LoVo (cell line): ENCODE measurements at places on chromosomes 6 and 20.

DNA sequence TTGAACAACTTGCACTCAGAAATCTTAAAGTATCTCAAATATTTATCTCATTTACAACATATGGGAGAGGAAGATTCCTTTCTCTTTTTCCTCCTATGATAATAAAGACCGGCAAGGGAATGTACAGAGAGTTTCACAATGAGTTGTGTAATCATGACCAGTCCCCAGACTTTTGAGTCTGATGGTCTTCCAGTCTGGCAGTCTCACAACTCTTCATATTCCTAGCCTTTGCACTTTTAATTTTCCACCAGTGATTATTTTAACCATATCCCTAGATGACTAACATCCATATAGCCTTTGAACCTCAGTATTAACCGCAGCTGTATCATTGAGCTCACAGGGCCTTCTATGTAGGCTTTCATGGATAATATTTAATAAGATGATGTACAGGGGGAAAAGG, 278.5 kb downstream of the KHDC1L start:
- no peak for DNase-seq

GRCh38 chr6:47188588-47189021, 121.1 kb downstream of the TNFRSF21 start:
- peak; percentile 94 for DNase-seq

- DNase-seq = no peak
Observed at GRCh38 chr6:111782887-111783466, 90.3 kb downstream of the FYN start.

DNA sequence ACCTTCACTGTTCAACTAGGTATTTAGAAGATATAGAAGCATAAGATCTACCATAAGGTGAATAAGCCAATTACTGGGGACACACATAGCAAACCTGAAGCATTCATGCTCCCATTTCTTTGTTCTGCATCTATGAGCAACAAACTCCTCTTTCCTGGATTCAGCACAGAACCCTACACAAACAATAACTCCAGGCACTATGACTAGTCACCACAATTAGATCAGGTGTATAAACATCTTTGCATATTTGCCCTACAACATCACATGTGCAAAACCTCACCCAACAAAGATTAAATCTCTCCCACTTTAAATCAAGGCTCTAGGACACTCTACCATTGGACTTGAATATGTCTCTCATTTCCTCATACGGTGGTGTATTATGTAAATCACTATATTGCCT, 652.3 kb downstream of the EPHA7 start:
- DNase-seq = no peak

- DNase-seq = peak; percentile 52
Observed at GRCh38 chr20:3221398-3222226, 12.3 kb downstream of the ITPA start.

GRCh38 chr6:3756546-3756945, 5.0 kb upstream of the PXDC1 start:
- DNase-seq = no peak

- peak; percentile 89 for DNase-seq
Observed at GRCh38 chr6:106134906-106135634, 48.9 kb downstream of the PRDM1 start.

- DNase-seq = no peak
Observed at GRCh38 chr6:163126741-163127140, 287.8 kb upstream of the QKI start.

DNA sequence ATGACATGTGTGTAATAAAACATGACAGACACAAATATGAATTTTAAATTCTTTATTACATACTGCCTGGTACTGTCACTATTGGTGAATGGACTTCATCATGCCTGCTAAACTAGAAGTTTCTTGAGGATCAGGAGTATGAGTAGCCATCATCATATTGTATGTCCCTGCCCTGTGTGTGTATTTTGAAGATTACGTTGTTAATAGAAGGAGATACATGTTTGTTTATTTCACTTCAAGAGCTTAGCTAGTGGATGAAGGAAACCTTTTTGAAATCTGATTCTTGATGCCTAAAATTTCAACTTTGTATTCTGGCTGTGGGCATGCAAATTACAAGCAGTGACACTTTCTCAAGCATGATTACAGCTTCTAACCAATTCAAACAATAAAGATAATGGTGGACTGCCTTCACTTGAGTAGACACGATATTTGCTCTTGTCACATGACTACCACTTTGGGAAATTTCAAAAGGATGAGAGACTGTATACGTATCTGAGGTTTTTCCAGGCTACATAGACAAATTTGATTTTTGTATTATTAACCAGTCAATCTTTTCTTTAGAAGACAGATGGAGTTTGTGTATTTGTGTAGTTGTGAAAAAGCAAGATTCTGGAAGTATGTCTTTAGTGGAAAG, 3.5 kb downstream of the TBPL1 start:
- DNase-seq = no peak

- no peak for DNase-seq
Observed at GRCh38 chr20:6940048-6940447, 172.6 kb downstream of the BMP2 start.

DNA sequence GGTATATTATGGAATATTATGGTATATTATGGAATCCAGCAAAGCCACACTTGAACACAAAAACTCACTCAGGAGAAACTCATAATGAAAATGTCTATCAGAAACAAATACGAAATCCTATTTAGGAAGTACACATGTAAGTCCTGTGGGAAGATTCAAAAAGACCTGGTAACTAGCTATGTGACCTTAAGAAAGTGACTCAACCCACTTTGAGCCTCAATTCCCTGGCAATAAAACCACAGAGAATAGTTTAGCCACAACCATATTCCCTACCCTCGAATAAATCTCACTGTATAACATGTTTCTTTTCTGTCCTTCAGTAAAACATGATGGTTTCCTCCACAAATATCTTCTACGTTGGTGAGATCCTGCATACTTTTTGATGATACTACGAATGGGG, 56.4 kb downstream of the ZMYND8 start:
- no peak for DNase-seq

DNA sequence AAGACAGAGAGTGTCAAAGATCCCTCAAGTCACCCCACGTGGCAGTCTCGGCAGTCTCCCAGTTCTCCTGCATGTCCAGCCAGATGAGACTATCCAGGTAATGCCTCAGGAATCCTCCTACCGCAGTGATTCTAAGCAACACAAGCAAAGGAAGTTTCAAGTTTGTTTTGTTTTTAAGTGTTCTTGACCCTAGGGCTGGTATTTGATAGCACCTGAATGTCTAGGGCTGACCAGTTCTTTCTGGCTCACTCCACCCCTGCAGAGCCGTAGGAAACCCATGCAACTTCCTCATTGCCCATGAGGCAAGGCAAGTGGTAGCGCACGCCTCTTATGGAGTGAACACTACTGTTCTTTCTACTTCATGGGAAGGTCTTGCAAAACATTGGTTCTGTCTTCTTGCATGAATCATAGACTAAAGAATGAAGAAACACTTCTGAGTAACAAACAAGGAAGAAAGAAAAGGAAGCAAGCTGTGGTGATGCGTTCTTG, 24.8 kb upstream of the FOXQ1 start:
- peak; percentile 49 for DNase-seq

DNA sequence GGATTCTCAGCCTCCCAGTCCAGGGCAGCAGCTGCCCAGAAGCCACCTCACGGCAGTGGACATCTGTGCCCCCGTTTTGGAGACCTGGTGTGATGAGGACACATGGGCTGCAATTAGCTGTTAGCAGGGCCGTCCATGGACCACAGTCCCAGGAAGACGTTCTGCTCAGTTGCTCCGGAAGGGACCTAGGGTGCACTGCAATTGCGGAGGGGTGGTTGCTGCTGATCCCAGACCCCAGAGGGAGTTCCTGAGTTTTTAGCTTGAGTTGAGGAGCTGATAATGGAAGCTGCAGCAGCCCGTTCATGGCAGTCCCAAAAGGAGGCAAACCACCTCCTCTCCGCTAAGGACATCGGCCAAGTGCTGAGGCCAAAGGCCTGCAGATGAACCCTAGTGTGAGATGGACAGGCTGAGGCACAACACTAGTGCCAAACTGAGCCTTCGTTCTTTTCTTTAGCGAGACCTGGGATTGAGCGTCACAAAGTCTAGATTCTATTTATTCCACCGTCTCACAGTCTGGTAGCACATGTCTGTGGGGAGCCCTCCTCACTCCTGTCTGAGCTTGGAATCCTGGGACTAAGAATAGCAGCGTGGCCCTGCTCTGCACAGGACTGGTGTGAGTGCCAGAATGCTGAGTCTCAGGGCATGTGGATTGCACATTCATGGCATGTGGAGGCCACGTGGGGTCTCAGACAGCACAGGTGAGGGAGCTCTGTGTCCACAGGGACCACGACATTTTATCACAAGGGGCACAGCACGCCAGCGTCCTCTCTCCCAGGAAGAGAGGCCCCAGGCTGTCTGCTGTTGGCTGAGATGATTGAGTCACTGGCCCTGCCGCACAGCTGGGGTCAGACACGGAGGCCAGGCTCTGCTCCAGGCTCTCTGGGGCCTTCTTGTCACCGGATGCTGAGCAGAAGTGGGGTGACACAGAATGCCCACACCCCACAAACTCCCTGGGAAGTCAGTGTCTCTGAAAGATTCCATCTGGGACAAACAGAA, 113.4 kb downstream of the PSMB1 start:
- no peak for DNase-seq

DNA sequence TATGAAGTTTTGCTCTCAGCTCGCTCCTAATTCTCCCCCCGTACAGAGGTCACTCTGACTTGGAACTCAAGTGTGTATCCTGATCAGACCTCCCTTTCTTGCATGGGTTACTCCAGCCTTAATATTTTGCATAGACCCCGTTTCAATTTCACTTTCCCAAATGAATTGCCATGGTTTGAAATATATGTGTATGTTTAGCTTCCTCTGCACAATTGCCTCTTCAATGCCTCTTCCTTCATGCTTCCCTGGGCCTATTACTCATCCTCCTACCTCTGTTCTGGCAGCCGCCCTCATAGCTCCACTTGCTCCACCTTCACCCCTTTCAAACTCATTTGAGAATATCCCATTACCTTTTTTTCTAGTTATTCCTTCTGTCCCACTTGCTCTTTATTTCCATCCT, 90.0 kb upstream of the SAMD5 start:
- no peak for DNase-seq

DNA sequence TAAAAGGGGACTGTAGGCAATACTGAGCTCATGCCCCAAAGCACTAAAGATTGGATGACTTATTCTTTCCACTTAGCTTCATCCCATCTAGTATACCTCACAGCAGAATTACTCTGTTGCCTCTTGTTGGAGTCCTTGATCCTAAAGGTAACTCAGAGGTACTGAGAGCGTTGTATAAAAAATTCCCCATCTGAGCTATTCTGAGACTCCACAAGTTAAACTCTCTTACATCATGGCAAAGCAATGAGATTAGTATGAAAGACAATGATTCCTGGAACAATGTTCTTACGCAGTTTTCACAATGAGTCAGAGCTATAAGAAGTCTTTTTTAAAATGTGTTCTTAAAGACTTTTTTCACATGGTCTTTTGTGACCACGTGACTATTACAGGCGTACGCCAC, 370.1 kb downstream of the ADGRB3 start:
- DNase-seq = no peak

GRCh38 chr20:2519115-2519809, 10.5 kb upstream of the ZNF343 start:
- no peak for DNase-seq

- peak; percentile 61 for DNase-seq
Observed at GRCh38 chr6:105374010-105374420, 28.9 kb downstream of the PREP start.

- DNase-seq = peak; percentile 68
Observed at GRCh38 chr6:27547157-27548075, 74.5 kb upstream of the ZNF184 start.

DNA sequence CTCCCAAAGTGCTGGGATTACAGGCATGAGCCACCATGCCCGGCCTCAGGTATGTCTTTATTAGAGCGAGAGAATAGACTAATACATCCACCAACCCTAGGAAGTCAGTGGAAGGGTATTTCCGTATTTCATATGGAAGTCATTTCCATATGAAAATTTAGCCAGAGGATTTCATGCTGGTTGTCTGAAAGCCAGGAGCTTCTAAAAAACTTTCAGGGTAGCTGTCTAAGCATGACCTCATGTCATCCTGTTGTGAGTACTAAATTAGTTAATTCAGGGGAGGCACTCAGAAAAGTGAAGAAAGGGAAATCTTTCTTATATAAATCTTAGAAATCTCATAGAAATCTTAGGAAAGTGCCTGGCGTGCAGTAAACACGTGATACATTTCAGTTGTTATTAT, 16.5 kb downstream of the SLC52A3 start:
- no peak for DNase-seq

- DNase-seq = no peak
Observed at GRCh38 chr20:57479196-57479595, 45.7 kb downstream of the CTCFL start.

DNA sequence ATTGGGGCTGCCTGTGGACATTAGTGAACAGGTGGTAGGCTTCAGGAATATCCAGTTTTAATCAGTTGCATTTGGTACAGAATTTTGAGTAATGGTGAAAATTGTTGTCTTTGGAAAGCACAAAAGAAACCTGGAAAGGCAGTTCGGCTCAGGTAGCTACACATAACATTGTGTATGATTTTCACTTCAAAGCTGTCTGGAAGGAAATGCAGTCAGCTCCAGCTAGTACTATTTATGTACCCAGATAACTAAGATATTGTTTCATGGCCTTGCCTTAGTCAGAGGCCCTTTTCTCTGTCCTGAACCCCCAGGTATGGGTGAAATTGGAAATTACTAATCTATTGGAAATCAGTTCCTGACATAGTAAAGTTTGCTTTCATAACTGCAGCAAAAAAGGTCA, 195.6 kb upstream of the UST start:
- DNase-seq = no peak

DNA sequence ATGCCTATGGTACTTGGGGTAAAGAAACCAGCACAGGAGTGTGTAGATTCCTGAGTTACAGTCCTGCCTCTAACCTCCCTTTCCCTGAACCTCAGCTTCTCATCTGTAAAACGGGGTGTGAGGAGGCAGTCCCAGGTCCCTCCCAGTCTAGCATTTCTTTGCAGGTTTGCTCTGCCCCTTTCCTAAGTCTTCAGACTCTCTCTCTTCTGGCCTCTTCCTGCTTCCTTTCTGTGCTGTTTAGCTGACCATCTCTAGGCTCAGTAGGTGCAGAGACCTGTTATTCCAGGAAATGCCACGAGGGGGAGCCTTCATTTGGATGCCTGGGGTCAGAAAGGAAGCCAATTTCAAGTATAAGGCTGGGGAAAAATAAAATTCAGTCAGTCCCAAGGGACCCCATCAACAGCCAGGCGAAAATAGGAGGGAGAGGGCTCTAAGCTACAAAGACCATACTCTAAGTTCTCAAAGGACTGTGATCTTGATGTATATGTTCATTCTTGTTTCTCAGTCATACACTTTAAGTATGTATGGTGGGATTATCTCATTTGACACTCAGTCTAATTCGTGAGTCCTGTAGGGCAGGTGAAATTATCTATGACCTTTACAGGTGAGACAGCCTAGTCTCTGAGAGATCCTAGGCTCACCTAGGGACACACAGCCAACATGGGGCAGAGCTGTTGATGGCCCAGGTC, 89.1 kb downstream of the NCR2 start:
- DNase-seq = peak; percentile 70

DNA sequence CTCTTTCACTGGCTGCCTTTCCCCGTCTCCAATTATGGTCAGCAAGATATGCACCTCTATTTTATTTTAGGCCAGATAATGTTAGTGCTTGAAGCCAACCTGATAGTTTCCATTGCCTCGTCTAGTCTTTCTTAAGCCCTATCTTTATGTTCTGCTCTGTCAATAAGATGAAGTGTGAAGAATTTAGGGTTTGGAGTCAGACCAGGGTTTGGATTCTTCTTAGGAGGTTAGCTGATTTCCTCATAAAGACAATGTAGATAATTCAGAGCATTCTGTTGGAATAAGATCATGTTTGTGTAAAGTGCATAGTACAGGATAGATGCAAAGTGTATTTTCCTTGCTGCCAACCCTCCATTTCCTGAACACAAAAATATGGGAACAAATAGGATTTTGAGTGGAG, 43.8 kb downstream of the PKIB start:
- DNase-seq = no peak

- no peak for DNase-seq
Observed at GRCh38 chr6:43524483-43524961, 7.6 kb downstream of the POLR1C start.
